ENCODE measurements at places on chromosomes 13 and 19.

- no peak for DNase-seq
These were observed 69.4 kb downstream of the PSPC1 start for GRCh38 chr13:19713186-19713965.

GRCh38 chr19:58549664-58550361, 5.1 kb downstream of the CHMP2A start:
- no peak for DNase-seq

DNA sequence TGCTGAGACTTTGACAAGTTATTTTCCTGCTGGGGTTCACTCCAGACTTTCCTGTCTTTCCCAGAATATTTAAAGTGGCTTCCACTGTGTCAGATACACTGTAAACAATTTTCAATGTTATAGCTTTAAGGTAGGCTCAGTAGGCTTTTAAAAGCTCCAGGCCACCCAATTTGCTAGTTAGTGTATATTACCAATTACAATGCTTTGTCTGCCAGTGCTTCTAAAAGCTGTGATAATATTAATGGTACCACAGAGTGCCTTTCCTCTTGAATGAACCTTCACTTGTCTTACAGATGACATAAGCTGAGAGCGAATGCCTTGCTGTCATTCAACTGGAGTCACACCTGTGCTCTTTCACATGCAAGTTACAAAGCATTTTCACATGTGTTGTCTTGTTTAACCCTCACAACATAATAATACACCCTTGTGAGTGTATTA, 239.7 kb upstream of the HTR2A start:
- no peak for DNase-seq

- DNase-seq: no peak
These were observed 20.1 kb upstream of the DOCK9 start for GRCh38 chr13:98997738-98998641.

- no peak for DNase-seq
These were observed 6.5 kb upstream of the SSBP4 start for GRCh38 chr19:18412610-18413239.

DNA sequence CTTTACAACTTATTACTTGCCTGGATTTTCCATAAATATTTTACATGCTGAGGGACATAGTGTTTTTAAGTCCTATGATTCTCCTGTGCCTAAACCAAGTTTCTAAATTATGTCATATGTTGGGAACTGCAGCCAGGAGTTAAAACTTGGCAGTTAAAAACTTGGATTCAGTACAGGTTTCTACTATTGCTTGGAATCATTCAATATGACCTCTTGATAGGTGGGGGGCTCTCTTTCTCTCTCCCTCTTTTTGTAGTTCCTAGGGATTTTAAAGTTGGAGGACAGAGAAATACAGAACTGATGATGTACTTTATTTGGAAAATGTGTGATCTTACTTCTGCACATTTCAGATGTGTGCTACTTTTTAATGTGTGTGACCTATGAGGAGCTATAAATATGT, 4.7 kb downstream of the CSNK1A1L start:
- DNase-seq: no peak

DNA sequence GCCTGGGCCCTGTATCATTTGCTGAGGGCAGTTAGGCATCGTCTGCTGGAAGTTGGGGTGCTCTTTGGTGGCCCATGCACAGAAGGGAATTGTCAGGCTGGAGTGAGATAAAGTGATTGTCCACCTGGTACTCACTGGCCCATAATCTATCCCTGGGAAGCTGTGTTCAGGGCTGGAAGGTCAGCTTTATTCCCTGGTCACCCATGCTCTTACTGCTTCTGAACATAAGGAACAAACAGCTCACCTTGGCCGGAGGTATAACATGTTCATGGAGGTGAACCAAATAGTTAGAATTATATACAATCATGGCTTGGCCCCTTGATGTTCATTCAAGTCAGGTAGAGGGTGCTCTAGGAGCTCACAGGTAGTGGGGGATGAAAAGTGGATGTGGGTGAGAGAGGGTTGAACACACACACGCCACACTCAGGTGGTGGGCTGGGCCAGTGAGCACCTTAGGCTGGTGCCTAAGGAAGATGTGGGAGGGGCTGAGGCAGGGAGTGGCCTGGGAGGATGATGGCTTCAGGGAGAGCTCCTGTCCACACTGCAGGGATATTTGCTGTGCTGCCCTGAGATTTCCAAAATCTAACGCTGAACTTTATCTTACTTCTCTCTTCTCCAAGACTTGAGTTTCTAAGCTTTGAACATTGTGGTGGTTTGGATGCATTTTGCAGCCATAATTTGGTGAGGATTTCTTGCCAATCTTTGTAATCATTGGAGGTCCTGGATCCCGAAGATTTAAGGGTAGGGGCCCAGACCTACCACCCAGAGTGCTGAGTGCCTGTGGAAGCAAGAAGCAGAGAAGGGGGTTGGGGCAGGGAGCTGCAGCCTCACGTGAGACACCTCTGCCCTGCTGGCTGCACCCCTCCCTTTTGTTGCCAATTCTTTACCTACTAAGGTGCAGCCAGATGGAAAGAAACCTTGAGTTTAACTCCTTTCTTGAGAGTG, 420.6 kb downstream of the ZNF536 start:
- DNase-seq: no peak

- no peak for DNase-seq
These were observed 43.6 kb downstream of the ZNF611 start for GRCh38 chr19:52691215-52691610.

GRCh38 chr13:51229101-51229719, 7.0 kb downstream of the FAM124A start:
- no peak for DNase-seq

DNA sequence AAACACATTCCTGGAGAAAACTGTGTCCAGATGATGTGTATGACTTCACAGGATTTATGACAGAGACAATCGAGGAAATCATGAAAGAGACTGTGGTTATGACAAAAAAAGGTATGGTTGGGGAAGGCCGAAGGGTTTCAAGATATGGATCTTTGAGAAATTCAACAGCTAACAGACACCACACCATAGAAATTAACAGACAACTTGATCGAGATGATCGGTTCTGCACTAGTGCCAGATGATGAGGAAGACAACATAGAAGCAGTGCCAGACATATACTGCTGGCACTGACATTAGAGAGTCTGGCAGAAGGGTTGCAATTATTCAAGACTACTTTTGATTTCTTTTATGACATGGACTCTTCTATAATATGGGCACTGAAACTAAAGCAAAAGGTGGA, 37.2 kb downstream of the KCNRG start:
- no peak for DNase-seq

- no peak for DNase-seq
These were observed 121.9 kb upstream of the TMTC4 start for GRCh38 chr13:100796463-100796862.

DNA sequence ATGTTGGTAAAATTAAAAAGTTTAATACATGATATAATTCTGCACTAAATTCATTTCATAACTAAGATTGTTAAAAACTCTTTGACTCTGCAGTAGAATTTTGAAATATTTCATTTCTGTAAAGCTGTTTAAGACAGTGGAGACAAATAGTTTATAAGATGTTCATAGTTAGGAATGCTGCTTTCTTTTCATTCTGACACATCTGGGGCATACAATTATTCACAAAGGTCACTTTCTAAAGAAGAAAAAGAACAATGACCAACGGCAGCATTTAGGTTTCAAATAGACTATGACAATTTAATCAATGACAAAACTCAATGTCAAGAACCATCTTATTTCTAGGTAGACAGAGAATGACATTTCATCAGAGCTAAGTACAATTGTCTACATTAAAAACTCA, 1422.1 kb downstream of the PCDH9 start:
- no peak for DNase-seq

- DNase-seq: peak; percentile 20
These were observed 19.8 kb downstream of the RBM26 start for GRCh38 chr13:79386125-79386826.

GRCh38 chr13:40074338-40074737, 418.9 kb downstream of the COG6 start:
- no peak for DNase-seq

- no peak for DNase-seq
These were observed 9.1 kb downstream of the AP2A1 start for GRCh38 chr19:49775742-49776370.

DNA sequence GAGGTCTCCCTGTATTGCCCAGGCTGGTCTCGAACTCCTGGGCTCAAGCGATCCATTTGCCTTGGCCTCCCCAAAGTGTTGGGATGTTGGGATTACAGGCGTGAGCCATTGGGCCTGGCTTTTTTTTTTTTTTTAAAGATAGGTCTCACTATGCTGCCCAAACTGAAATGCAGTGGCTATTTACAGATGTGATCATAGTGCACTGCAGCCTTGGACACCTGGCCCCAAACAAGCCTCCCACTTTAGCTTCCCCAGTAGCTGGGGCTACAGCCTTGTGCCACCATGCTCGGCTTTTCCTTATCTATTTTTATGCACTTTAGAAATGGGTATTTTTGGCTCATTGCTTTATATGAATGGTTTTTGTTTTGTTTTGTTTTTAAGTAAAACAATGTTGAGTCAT, 37.4 kb downstream of the LSM14A start:
- no peak for DNase-seq

DNA sequence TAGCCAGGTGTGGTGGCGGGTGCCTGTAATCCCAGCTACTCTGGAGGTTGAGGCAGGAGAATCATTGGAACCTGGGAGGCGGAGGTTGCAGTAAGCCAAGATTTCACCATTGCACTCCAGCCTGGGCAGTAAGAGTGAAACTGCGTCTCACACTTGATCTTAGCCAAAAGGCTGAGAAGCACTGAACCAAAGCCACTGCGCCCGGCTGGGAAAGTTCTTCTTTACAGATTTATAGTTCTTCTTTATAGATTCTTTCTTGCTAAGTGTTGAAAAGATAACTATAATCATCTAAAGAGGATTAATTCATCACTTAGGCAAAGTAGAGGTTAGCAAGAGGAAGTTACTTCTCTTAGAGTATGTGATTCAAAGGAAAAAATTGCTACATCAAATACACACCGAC, 11.1 kb downstream of the ZNF417 start:
- no peak for DNase-seq

- no peak for DNase-seq
These were observed 548.5 kb downstream of the SLITRK1 start for GRCh38 chr13:83333614-83334388.

- no peak for DNase-seq
These were observed 9.8 kb downstream of the ECSIT start for GRCh38 chr19:11519138-11519537.

- no peak for DNase-seq
These were observed 73.3 kb upstream of the ZNF30 start for GRCh38 chr19:34853369-34853768.

GRCh38 chr13:72430923-72431322, 296.5 kb downstream of the MZT1 start:
- no peak for DNase-seq

GRCh38 chr19:34265221-34265650, 10.9 kb downstream of the GARRE1 start:
- DNase-seq: no peak

GRCh38 chr13:111584101-111584672, 263.7 kb downstream of the TEX29 start:
- DNase-seq: no peak

DNA sequence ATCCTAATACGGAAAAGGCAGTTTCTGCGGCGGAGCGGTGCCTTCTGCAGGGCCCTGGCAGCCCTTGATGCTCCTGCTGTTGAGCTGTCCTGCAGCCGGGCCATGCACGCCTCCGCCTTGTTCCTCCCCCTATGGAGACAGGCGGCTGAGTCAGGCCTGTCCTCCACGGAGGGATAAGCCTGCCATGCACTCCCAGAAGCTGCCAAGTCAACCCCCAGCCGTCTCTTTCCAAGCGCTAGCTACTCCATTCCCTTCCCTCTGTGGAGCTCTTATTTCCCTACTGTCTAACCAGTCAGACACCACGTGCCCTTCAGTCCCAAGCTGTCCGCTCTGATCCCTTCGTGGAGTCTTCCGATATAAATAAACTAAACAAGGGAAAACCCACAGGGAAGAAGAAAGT, 197.0 kb downstream of the COL4A1 start:
- no peak for DNase-seq

DNA sequence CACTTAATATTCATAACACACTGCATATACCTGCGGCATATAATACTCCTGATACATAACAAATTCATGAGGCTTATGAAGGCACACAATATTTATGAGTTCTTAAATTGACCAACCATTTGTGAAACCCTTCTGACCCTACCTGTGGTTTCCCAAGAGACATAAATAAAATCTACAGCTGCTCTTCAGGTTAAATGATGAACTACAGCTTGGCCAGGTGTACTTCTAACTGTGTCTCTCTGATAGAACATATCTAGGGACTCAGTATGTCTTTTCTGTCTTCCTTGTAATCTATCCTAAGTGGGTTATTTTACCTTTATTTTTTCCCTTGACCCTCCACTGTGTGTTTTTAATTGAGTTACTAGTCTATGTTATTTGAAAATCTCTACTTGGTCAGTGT, 189.9 kb upstream of the UFM1 start:
- no peak for DNase-seq

GRCh38 chr19:37691881-37692504, 27.6 kb downstream of the ZNF607 start:
- DNase-seq: peak; percentile 77

DNA sequence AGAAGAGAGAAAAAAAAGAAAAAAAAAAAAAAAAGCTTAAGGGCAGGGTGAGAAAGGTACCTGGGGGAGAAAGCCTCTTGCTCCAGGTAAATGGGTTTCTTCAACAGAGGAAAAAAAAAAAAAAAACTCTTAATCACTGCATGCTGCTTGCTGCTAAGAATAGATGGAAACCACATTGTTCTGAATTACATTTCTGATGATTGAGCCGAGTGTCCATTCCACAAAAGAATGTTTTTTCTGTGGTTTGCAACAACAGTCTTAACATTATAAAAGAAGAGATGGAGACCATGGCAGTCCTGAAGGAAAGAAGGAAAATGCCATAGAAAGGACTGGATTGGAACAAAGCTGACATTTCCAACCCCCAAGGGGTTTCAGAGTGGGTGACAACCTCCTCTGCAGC, 1312.7 kb downstream of the SLITRK1 start:
- no peak for DNase-seq

DNA sequence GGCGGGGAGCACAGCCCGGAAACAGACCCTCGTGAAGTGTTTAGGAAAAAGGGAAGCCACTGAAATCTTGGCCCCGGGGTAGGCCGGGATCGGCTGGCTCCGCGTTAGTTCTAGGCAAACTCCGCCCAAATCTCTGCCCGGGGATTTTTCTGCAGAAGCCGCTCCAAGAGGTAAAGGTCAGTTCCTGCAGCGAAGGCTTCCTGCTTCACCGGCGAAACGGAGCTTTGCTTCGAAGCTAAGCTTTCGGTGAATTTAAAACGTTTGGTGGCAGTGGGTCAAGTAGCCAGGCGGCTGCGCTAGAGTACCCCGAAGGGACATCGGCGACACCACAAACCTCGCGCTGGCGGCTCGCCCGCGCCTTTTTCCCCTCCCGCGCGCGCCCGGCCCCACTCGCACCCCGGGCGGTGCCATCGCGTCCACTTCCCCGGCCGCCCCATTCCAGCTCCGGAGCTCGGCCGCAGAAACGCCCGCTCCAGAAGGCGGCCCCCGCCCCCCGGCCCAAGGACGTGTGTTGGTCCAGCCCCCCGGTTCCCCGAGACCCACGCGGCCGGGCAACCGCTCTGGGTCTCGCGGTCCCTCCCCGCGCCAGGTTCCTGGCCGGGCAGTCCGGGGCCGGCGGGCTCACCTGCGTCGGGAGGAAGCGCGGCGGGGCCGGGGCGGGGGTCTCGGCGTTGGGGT, 441 bp downstream of the GJB2 start:
- no peak for DNase-seq

GRCh38 chr13:91739751-91740150, 341.3 kb downstream of the GPC5 start:
- DNase-seq: no peak

GRCh38 chr19:55370305-55370988, at the start of gene IL11:
Gene IL11 (minus strand): TSS chr19:55370463. CDS start chr19:55370310, 153 bp downstream.
- DNase-seq: no peak

Data from stimulated activated naive CD4-positive, alpha-beta T cell treated with Interleukin-2 at 50 U/mL for 16 hours (primary cell).